ENCODE measurements at places on chromosomes 4 and X. TPM values are rescaled to one million over a fixed set of nuclear protein-coding genes. Genes with fewer than 3 reads are reported as not detected.

- no peak overlapping the region for H3K27ac ChIP-seq
- DNase-seq = no peak
- no peaks in the 10 kb centered on the region for H3K36me3 ChIP-seq
- no peak overlapping the region for H3K4me3 ChIP-seq
- no peaks in the 10 kb centered on the region for H3K4me1 ChIP-seq
Measured at GRCh38 chr4:38717604-38718003, 53.6 kb downstream of the KLF3 start.

- H3K36me3 ChIP-seq = no peaks in the 10 kb centered on the region
- peak overlapping the region; percentile 57 for H3K27ac ChIP-seq
- no peak overlapping the region for H3K4me3 ChIP-seq
- no peak for DNase-seq
- H3K27me3 ChIP-seq = no peaks in the 10 kb centered on the region
Measured at GRCh38 chr4:61275241-61275640, 75.1 kb downstream of the ADGRL3 start.

DNA sequence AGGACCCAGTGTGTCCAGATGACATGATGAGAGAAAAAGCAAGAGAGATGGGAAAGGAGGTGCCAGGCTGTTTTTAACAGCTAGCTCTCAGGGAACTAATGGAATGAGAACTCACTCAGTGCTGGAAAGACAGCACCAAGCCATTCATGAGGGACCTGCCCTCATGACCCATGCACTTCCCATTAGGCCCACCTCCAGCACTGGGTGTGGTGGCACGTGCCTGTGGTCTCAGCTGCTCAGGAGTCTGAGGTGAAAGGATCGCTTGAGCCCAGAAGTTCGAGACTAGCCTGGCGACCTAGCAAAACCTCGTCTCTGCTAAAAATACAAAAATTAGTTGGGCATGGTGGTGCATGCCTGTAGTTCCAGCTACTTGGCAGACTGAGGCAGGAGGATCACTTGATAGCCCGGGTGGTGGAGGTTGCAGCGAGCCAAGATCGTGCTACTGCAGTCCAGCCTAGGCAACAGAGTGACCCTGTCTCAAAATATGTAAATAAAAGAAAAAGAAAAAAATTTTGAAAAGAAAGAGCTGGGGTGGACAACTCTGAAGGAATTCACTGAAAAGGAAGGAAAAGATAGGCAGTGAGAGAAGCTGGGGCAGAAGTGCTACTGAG is 50.9 kb downstream of the FAM193A start:
- H3K4me3 ChIP-seq = no peak overlapping the region
- H3K27ac ChIP-seq = no peak overlapping the region
- no peaks in the 10 kb centered on the region for H3K4me1 ChIP-seq
- no peaks in the 10 kb centered on the region for H3K36me3 ChIP-seq
- DNase-seq = no peak
- no peaks in the 10 kb centered on the region for H3K27me3 ChIP-seq

DNA sequence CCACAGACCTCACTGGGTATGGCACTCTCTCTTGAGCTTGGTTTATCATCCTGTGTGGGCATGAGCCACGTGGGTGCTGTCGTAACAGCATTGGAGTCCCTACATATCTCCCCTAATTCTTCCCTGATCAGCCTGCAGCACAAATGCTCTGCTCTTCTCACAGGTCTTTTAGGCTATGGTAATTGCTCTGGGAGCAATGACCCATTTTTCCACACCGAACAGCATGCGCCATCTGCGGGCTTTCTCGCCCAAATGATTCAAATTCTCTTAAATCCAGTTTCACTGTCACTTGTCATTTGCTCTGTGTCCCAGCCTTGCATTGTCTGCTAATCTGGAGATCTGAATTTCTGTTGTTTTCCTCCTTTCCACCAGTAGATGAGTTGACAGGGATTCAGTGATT is 48.9 kb upstream of the GATB start:
- H3K4me3 ChIP-seq = no peak overlapping the region
- H3K27me3 ChIP-seq = no peaks in the 10 kb centered on the region
- no peaks in the 10 kb centered on the region for H3K4me1 ChIP-seq
- no peaks in the 10 kb centered on the region for H3K36me3 ChIP-seq
- no peak for DNase-seq
- H3K27ac ChIP-seq = no peak overlapping the region

DNA sequence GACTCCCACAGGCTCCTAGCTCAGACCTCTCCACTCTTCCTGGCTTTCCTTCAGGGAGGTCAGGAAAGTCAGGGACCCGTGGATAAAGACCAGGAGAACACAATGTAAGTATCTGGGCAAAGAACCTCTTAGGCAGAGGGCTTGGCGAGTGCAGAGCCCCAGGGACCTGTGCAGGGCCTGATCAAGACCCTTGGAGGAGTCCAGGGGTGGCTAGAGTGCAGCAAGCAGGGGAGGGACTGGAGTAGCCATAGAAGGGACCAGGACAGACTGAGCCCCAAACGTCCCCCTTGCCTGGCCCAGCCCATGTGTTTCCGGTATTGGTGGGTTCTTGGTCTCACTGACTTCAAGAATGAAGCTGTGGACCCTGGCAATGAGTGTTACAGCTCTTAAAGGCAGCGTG is 5.9 kb upstream of the TNIP2 start:
- no peak for DNase-seq
- no peaks in the 10 kb centered on the region for H3K36me3 ChIP-seq
- no peaks in the 10 kb centered on the region for H3K4me1 ChIP-seq
- H3K4me3 ChIP-seq = no peak overlapping the region
- no peaks in the 10 kb centered on the region for H3K27me3 ChIP-seq

DNA sequence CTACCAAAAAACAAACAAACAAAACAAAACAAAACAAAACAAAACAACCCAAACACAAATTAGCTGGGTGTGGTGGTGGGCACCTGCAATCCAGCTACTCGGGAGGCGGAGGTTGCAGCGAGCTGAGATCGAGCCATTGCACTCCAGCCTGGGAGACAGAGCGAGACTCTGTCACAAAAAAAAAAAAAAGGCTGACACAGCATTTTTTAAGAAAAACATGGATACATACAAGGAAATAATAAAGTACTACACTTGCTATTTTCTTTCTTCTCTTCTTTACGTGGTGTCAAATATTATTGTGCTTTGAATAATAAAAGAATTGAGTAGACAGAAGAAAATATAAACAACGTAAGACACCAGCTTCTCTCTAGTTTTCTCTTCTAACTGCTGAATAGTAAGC is 73.9 kb downstream of the TEX11 start:
- no peaks in the 10 kb centered on the region for H3K27me3 ChIP-seq
- no peak overlapping the region for H3K27ac ChIP-seq
- no peak for DNase-seq
- no peak overlapping the region for H3K4me3 ChIP-seq

- H3K36me3 ChIP-seq = peaks cover 3% of the 10 kb centered on the region
- no peaks in the 10 kb centered on the region for H3K27me3 ChIP-seq
- H3K4me1 ChIP-seq = no peaks in the 10 kb centered on the region
- DNase-seq = no peak
- no peak overlapping the region for H3K27ac ChIP-seq
- no peak overlapping the region for H3K4me3 ChIP-seq
Measured at GRCh38 chr4:5798462-5798861, 87.5 kb downstream of the EVC start.

GRCh38 chr4:139684351-139684750 is 18.7 kb downstream of the MGST2 start:
- peaks cover 2% of the 10 kb centered on the region for H3K4me1 ChIP-seq
- no peak overlapping the region for H3K4me3 ChIP-seq
- H3K27ac ChIP-seq = no peak overlapping the region

DNA sequence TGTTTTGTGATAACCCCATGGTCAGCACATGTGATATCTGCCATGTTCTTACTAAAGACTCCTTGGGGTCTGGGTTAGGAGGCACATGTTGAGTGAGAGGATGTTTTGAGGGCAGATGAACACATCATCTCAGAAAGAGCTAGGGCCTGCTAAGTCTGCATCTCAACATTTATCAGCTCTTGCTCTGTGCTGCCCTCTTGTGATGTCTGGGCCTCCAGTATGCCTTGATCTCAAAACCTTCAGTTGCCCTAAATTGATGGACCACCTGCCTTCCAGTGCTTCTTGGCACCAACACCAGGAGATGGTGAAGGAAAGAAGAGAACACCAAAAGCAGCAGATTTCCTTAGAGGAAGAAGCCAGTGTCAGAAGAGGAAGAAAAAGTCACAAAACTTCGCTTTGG is 22.5 kb downstream of the MID1 start:
- no peaks in the 10 kb centered on the region for H3K27me3 ChIP-seq
- no peaks in the 10 kb centered on the region for H3K4me1 ChIP-seq
- no peaks in the 10 kb centered on the region for H3K36me3 ChIP-seq
- no peak overlapping the region for H3K27ac ChIP-seq

- H3K36me3 ChIP-seq = no peaks in the 10 kb centered on the region
- H3K27me3 ChIP-seq = no peaks in the 10 kb centered on the region
- H3K4me3 ChIP-seq = no peak overlapping the region
Measured at GRCh38 chr4:33714971-33715370, 2529.3 kb downstream of the ARAP2 start.

Gene GPR82
- total RNA-seq = 0.29 TPM

Gene PCDH18
- total RNA-seq = 17.2 TPM

Gene PDLIM5
- total RNA-seq = 762 TPM

Gene DCAF8L2
- total RNA-seq = not detected

Gene UNC5C
- total RNA-seq = 10.6 TPM

Gene PSAPL1
- not detected for total RNA-seq

Data from aorta (tissue), 5 donors.